ENCODE measurements at places on chromosomes 13 and 19.

DNA sequence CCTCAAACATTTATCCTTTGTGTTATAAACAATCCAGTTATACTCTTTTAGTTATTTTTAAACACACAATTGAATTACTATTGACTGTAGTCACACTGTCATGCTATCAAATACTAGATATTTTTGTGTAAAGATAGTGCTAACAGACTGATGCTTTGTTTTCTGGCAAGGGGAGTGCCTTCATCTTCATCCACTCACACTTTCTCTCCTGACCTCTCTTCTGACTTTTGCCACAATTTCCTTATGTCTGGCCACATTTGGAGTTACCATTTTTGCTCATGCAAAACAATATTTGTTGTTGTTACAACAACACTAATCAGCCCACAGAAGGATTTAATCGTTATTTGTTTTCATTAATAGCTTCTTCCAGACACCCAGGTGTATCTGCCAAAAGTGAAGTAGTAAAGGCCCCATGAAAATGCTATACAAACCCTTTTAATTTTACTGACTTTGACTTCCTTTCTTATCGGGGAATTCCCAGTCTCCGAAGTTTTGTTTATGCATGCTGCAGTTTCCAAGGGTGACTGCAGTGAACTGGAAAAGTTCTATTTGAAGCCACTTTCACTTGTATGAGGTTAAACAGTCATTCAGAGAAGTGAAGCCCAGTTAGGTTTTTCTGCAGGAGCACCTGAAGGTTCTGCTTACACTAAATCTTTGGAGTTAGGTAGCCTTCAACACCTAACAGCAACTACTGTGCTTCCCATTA, 66.1 kb upstream of the FRY start:
- no peak for DNase-seq

GRCh38 chr13:108566413-108567170, 62.8 kb upstream of the MYO16 start:
- no peak for DNase-seq

- DNase-seq: no peak
Measured at GRCh38 chr13:59343993-59344822, 819.5 kb downstream of the DIAPH3 start.

DNA sequence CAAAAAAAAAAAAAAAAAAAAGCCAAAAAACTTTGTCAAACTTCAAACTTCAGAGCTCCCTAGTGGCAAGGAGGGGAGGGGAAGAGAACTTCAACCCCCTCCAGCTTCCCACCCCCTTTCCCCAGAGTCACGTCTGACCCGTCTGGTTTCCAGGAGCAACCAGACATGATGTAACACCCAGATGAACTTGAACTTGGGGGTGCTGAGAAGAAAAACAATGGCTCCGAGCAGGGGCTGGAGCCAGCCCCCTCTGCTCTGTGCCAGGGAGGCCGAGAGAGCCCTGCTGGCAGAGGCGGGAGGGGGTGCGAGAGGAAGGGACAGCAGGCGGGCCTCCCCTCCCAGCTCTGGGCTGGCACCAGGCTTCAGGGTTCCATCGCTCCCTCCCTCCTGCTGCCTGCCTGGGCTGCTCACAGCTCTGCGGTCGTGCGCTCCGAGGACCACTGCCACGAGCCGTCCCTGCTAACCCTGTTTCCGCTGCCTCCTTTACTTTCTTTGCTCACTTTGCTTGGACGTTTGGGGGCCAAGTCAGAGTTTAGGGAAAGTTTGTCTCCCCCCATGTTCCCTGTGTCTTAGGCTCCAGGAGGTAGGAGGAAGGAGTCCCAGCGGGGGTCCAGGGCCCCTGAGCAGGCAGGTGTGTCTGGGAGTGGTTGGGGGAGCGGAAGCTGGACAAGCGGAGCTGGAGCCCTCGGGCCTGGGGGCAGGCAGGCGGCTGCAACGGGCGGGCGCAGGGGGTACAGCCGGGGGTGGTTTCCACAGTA, 11.1 kb downstream of the LYL1 start:
- no peak for DNase-seq

DNA sequence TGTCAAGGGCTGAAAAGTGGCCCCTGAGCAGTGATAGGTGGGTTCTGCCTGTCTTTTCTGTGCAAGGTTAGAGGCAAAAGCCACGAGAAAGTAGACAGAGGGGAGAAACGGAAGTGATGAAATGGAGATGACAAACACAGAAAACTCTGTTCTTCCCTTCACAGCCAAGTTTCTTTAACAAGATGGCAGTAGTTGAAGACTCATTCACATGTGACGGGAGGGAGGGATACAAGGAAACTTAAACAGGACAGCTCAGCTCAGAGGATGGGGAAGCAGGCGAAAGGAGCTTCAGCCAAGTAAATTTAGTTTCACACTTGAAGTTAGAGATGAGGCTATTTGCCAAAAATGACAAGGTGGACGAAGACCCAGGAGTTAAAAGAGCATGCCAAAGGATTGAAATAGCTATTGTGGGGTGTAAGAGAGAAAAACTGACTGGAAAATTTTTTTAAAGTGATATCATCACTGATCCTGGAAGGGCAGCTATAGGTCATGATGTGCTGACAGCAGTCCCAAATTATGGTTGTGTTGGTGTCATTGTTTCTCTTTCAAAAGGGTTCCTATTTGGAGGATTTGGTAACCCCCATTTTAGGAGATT, 347.9 kb downstream of the EFNB2 start:
- DNase-seq: no peak

DNA sequence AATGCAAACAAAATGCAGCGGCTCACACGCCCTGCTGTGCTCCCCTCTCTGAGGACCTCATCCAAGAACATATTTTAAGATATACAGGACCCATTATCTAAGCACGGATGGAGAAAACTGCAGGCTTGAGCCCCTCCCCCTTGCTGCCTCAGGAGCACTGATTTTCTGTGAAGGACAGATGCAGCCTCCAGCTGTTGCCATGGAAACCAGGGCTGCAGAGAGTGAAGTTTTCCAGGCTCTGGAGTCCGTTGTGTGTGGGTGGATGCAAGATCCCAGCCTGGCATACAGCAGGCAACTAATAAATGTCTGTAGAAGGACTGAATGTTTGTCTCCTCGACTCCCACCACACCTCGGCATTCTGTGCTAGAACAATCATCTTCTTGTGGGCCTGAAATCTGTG, 105.6 kb upstream of the PEG3 start:
- DNase-seq: no peak

DNA sequence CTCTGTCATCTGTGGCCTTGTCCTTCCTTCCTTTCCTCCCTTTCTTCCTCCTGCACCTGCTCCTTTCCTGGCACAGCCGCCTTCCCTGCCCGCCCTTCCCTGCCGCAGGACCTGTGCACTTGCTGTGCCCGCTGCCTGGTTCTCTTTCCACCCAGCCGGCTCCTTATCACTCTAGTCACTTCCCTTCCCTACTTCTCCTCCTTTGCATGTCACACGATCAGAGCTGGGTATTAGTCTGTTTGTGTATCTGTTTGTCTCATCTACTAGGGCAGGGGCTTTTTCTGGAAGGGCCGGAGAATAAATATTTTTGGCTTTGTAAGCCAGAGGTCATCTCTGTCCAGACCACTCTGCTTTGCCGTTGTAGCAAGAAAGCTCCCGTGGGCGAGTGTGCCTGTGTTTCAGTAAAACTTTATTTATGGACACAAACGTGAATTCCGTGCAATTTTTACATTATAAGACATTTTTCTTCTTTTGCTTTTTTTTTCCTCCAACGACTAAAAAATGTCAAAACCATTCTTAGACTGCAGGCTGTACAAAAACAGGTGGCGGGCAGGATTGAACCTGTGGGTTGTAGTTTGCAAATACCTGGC, 6.1 kb downstream of the KDM4B start:
- no peak for DNase-seq

DNA sequence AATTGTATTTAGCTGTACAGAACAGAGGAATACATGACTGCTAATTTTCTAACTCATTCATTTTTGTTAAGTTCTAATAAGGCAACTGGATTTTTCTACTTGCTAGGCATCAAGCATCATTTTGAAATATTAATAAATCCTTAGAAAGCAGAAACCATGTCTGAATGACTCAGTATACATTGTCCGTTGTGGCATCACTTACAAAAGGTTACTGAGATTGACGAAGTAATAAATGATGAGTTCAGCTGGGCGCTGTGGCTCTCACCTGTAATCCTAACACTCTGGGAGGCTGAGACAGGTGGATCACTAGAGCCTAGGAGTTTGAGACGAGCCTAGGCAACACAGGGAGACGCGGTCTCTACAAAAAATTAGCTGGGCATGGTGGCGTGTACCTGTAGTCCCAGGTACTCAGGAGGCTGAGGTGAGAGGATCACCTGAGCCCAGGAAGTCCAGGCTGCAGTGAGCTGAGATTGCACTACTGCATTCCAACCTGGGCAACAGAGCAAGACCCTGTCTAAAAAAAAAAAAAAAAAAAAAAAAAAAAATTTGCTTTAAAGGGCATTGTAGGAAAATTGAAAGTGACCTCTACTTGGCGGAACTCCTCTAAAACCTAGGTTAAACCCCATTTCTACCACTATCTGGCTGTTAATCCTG, 36.6 kb downstream of the LHFPL6 start:
- no peak for DNase-seq

DNA sequence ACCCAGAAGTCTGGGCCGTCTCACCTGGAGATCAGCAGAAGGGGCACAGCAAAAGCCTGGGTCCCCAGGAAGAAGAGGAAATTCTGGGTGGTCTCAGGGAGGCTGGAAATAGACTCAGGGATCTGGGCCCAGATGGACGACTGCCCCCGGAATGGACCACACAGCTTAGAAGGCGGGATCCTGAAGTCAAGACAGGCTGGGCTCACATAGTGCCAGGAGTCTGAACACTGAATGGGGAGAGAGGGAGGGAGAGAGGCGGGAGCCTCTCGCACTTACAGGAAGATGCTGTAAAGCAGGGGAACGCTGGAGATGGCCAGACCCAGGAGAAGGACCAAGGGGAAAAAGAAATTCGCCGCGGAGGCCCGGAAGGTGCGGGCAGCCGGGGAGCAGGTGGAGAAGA, 1.3 kb upstream of the LENG1 start:
- DNase-seq: no peak

- DNase-seq: no peak
Measured at GRCh38 chr13:28585561-28585960, 73.4 kb upstream of the POMP start.

GRCh38 chr13:99012539-99012938, 34.7 kb upstream of the DOCK9 start:
- DNase-seq: no peak

DNA sequence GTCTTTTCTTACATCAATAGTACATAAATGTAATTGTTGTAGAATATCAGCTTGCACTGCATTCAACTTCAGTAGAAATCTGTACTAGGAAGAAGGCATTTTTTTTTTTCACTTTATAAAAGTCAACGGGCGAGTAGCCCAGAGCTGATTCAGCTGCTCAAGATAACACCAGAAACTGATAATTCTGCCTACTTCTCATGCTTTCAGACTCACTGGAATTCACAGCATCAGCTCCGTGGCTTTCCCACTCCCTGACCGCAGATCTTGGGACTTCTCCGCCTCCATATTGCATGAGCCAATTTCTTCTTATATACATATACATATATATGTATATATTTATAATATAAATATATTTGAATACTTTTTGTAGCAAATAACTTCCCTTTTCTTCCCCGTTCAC, 263.1 kb upstream of the RXFP2 start:
- no peak for DNase-seq

DNA sequence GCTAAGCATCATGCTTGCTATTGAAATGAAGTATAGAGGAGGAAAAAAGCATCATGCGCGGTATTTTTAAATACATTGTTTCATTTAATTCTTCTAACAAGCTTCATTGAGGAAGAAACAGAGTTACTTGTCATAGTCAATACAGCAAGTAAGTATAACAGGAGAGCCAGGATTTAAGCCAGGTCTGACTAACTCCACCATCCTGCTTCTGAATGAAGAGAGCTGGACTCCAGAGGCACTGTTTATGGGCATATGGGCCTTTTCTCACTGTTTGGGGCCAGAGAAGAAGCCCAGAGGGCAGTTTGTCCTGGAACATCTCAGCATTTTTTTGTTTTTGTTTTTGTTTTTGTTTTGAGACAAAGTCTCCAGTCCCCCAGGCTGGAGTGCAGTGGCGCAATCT, 7.9 kb downstream of the SAMD4B start:
- no peak for DNase-seq

DNA sequence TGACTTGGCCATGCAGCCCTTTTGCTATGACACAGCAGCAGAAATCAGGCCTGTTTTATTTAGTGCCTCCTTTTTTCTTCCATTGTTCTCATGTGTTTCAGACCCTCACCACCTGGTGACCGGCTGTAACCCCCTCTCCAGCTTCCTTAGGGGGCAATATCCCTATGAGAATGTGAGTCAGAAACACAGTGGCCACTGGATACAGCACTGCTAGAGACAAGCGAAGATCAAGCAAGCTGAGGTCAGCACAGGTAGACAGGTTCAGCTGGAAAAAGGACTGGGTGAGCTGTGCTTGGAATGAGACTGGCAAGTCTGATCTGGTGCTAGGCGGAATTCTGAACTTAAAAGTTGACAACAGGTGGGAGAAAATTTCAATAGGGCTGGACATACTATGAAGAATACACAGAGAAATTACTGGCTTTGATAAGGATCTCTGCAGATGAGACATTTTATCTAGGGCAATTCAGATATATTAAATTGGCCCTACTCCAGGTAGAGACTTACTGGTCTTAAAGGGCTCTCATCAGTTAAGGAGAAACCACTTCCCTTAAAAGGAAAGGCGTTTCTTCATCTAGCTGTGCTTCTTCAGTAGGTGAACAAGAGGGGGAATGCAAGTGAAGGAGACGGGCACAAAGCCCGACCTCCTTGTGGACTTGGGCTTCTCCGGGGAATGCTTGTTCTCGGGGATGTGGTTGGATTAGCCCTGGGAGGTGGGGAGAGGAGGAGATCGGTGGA, 83.3 kb downstream of the ERCC5 start:
- no peak for DNase-seq

DNA sequence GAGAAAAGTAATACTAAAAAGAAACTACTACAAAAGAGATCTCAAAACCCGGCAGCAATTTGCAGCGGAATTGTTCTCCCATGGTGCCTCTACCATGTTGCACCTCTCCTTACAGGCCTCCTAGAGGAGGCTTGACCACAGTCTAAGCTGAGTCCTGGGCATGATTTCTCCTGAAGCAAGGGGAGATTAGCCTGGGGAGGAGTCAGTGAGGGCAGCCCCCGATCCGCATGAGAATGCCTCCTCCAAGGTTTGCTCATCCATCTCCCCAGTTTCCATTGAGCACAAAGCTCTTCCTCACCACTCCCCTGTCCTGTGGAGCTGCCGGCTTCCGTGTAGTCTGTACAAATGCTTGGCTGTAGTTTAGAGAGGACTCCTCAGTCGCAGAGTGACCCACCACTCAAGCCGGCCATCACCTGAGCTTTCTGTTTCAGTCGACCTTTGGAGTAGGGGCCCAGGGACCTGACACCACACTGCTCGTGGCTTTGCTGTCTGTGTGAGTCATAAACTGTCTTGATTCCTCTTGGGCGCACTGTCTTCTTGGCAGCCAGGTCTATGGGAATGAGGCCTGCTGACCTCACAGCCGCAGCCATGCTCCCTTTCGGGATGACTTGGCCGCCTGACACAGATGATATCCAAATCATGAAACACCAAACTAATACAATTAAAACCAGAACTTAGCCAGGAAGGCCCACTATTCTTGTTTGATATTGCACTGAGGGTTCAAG, 72.3 kb downstream of the C1QTNF9 start:
- DNase-seq: no peak

DNA sequence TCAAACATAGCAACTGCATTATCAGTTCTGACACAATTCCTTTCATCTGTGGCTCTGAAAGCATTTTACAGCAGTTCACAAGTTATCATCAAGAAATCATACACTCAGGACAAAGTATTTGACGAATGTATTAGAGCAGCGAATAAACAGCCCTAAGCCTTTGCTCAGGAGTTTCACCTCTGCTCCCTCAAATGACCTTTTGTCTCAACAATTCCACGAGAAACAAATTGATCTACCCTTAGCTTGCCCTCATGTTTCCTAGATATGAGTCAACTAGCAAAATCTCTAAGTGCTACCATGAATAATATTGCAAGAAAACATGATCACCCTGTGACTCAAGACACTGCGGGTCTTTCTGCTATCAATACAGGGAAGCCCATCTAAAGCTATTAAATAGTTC, 396.1 kb downstream of the EFNB2 start:
- no peak for DNase-seq

All from GM12891 (cell line).